Thymus (tissue), 14 donors: ENCODE measurements at places on chromosomes 3 and 15. TPM values are rescaled to one million over a fixed set of nuclear protein-coding genes. Genes with fewer than 3 reads are reported as not detected.

DNA sequence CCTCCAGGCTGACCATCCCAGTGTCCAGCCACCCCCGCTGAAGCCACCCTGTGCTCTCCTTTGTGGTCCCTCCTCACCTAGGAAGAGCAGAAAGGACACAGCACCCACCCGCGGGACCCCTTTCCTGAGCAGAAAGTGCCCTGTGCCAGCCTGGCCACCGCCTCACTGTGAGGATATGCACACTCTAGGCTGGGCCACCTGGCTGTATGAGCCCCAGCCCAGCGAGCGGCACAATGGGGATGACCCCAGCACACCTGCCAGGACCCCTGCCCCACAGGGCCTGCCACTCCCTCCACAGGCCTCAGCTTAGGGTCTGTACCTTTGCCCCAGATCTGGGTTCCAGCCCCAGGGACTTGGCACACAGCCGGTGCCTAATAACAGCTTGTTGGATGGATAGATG, 47.9 kb upstream of the FURIN start:
- peaks cover 6% of the 10 kb centered on the region for H3K36me3 ChIP-seq
- no peaks in the 10 kb centered on the region for H3K27me3 ChIP-seq
- no peak overlapping the region for H3K27ac ChIP-seq
- H3K4me1 ChIP-seq = peaks cover 40% of the 10 kb centered on the region
- DNase-seq = no peak

GRCh38 chr15:68428431-68428940, 3.5 kb downstream of the ITGA11 start:
- H3K27ac ChIP-seq = no peak overlapping the region
- H3K4me1 ChIP-seq = peaks cover 4% of the 10 kb centered on the region
- no peak overlapping the region for H3K4me3 ChIP-seq

DNA sequence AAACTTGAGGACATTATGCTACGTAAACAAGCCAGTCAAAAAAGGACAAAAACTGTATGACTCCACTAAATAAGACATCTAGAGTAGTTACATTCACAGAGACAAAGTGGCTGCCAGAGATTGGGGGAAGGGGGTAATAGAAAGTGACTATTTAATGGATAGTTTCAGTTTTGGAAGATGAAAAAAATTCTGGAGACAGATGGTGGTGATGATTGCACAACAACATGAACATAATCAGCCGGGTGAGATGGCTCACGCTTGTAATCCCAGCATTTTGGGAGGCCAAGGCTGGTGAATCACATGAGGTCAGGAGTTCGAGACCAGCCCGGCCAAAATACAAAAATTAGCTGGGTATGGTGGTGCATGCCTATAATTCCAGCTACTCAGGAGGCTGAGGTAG, 40.6 kb downstream of the DPP8 start:
- no peak overlapping the region for H3K4me3 ChIP-seq
- no peaks in the 10 kb centered on the region for H3K27me3 ChIP-seq
- no peak overlapping the region for H3K27ac ChIP-seq
- no peak for DNase-seq

DNA sequence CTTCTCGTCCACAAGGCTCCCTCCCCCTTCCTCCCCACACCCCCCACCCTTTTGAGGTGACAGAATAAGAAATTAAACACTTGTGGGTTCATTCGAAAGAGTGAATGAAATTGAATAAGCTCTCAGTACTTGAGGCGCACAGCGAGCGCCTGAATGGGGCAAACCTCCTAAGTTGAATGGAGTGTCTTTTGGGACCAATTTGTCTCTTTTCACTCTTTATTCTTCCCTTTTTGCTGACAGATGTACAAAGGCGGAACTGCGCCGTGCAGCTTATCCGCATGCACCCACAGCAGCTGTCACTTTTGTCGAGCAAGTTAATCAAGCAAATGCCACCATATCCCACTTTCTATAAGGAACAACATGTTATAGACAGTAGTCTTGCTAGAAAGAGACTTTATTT, 47.9 kb upstream of the FEZF2 start:
- no peak overlapping the region for H3K27ac ChIP-seq
- no peak overlapping the region for H3K4me3 ChIP-seq
- no peak for DNase-seq
- H3K36me3 ChIP-seq = no peaks in the 10 kb centered on the region
- no peaks in the 10 kb centered on the region for H3K4me1 ChIP-seq

DNA sequence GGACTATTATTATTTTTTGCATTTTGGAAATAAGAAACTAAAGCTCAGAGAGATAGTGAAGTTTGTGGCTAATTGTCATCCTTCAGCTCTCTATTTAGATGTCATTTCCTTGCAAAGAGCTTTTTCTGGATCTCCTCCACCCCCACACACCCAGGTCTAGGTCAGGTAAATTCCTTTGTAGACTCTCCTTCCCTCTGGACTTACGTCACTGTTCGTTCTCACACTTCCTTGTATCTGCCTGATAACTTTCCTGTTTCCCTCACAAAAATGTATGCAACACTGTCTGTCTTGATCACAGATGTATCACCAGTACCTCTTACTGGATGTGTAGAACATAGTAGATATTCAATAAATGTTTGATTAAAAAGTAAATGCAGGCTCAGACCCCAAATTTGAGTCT, 6.1 kb upstream of the MB21D2 start:
- no peaks in the 10 kb centered on the region for H3K4me1 ChIP-seq
- no peaks in the 10 kb centered on the region for H3K36me3 ChIP-seq
- no peak for DNase-seq
- H3K4me3 ChIP-seq = no peak overlapping the region
- peaks cover 16% of the 10 kb centered on the region for H3K27me3 ChIP-seq

DNA sequence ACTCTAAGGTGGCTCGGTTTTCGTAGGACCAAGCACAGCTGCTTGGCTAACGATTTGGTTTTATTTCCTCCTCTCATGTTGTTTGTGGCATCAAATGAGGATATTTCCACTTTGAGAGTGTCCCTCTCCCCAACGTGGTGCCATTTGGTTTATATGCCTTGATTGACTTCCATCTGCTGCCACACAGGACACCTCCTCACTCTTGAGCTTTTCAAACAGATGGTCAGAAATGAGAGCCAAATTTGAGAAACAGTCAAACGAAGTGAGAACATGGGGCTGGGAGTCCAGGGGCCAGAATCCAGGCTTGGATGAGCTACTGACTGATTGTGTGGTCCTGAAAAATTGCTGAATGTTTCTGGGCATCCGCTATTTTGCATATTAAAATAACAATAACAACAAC, 43.5 kb downstream of the CEMIP start:
- H3K4me3 ChIP-seq = no peak overlapping the region
- peaks cover 3% of the 10 kb centered on the region for H3K4me1 ChIP-seq
- no peaks in the 10 kb centered on the region for H3K27me3 ChIP-seq
- no peak overlapping the region for H3K27ac ChIP-seq
- no peaks in the 10 kb centered on the region for H3K36me3 ChIP-seq

GRCh38 chr15:90986790-90987507, 7.4 kb downstream of the PRC1 start:
- DNase-seq = no peak
- H3K27me3 ChIP-seq = no peaks in the 10 kb centered on the region
- no peak overlapping the region for H3K4me3 ChIP-seq
- H3K27ac ChIP-seq = no peak overlapping the region
- H3K36me3 ChIP-seq = peaks cover 35% of the 10 kb centered on the region

- H3K4me1 ChIP-seq = no peaks in the 10 kb centered on the region
- H3K4me3 ChIP-seq = no peak overlapping the region
- no peak for DNase-seq
- H3K27me3 ChIP-seq = no peaks in the 10 kb centered on the region
- H3K36me3 ChIP-seq = no peaks in the 10 kb centered on the region
- no peak overlapping the region for H3K27ac ChIP-seq
These were observed 129.1 kb downstream of the ASB7 start for GRCh38 chr15:100731267-100732152.

DNA sequence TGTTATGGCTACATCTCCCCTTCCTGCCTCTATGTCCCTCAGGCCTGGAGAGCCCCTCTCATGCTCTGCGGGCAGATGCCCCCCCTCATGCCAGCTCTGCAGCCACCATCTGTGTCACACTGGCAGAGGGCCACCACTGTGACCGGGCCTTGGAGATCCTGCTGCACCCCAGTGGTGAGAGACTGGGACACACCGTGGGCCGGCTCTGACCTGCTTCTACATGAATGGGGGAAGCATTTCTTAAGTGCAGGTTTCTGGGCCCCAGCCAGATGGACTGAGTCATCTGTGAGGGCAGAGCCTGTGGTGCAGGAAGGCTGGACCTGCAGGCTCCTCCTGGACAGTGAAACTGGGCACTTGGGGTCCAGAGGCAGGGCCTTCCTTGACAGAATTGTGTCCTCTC, 4.8 kb downstream of the VWA5B2 start:
- DNase-seq = no peak
- H3K27me3 ChIP-seq = peaks cover 63% of the 10 kb centered on the region
- no peak overlapping the region for H3K27ac ChIP-seq
- H3K36me3 ChIP-seq = no peaks in the 10 kb centered on the region

- no peak overlapping the region for H3K27ac ChIP-seq
- H3K4me3 ChIP-seq = no peak overlapping the region
- DNase-seq = no peak
- H3K36me3 ChIP-seq = no peaks in the 10 kb centered on the region
- H3K27me3 ChIP-seq = no peaks in the 10 kb centered on the region
These were observed 314.5 kb upstream of the CCDC54 start for GRCh38 chr3:107062787-107063186.

DNA sequence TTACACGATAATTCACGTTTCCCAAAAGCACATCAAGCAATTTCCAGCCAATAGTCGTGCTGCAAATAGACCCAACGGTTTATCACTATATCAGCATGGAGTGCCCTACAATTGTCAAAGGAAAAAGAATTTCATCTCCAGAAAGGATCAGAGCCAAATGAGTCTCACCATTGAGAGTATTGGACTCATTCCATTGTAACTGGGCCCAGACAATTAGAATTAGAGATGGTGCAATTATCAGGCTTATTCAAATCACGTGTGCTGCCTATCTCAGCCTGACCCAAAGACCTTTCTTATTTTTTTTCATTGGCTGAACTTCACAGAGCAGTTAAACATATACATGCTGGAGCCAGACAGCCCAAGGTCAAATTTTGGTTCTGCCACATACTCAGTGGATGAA, 87.0 kb upstream of the LRTM1 start:
- no peak overlapping the region for H3K4me3 ChIP-seq
- no peaks in the 10 kb centered on the region for H3K36me3 ChIP-seq
- no peak overlapping the region for H3K27ac ChIP-seq
- H3K4me1 ChIP-seq = no peaks in the 10 kb centered on the region
- DNase-seq = no peak

- no peaks in the 10 kb centered on the region for H3K27me3 ChIP-seq
- H3K4me3 ChIP-seq = no peak overlapping the region
- peak; percentile 57 for DNase-seq
- H3K27ac ChIP-seq = no peak overlapping the region
- H3K4me1 ChIP-seq = peaks cover 17% of the 10 kb centered on the region
These were observed 44.8 kb upstream of the UBE2E1 start for GRCh38 chr3:23760871-23761373.

- no peaks in the 10 kb centered on the region for H3K27me3 ChIP-seq
- peaks cover 5% of the 10 kb centered on the region for H3K4me1 ChIP-seq
- DNase-seq = no peak
- no peaks in the 10 kb centered on the region for H3K36me3 ChIP-seq
- no peak overlapping the region for H3K27ac ChIP-seq
- no peak overlapping the region for H3K4me3 ChIP-seq
These were observed 50.0 kb upstream of the ZNF280D start for GRCh38 chr15:56783156-56783856.

GRCh38 chr3:150746791-150747590, 16.0 kb downstream of the SIAH2 start:
- H3K4me1 ChIP-seq = peaks cover 5% of the 10 kb centered on the region
- peaks cover 10% of the 10 kb centered on the region for H3K36me3 ChIP-seq
- no peak overlapping the region for H3K4me3 ChIP-seq
- H3K27ac ChIP-seq = no peak overlapping the region
- no peaks in the 10 kb centered on the region for H3K27me3 ChIP-seq

- H3K4me1 ChIP-seq = peaks cover 10% of the 10 kb centered on the region
- no peak for DNase-seq
These were observed 27.6 kb downstream of the SEC61A1 start for GRCh38 chr3:128079823-128080222.

- no peak for DNase-seq
- H3K4me3 ChIP-seq = no peak overlapping the region
- H3K36me3 ChIP-seq = no peaks in the 10 kb centered on the region
- no peaks in the 10 kb centered on the region for H3K4me1 ChIP-seq
- no peaks in the 10 kb centered on the region for H3K27me3 ChIP-seq
- H3K27ac ChIP-seq = no peak overlapping the region
These were observed 92.4 kb downstream of the MINAR1 start for GRCh38 chr15:79524531-79524930.

- H3K4me3 ChIP-seq = no peak overlapping the region
- no peaks in the 10 kb centered on the region for H3K27me3 ChIP-seq
These were observed 144.2 kb downstream of the LRTM1 start for GRCh38 chr3:54783611-54784010.

DNA sequence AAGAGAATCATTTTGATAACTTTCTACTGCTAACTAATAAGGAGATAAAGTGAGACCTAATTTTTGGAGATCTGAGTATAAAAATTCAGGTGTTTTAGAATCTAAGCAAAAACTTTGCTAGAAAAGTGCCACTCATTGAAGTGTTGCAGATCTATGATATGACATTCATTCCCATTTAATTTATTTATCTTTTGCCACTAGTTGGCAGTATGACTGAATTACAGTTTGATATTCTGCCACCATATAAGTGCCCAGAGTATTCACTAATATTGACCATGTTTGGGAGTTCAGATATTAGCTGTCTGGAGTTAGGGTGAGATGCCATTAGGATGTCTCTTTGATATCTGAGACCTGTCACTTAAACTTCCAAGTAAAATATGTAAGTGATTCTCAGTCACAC, 251.3 kb upstream of the GBE1 start:
- no peak overlapping the region for H3K27ac ChIP-seq
- DNase-seq = no peak
- H3K4me3 ChIP-seq = no peak overlapping the region
- no peaks in the 10 kb centered on the region for H3K27me3 ChIP-seq
- no peaks in the 10 kb centered on the region for H3K36me3 ChIP-seq
- no peaks in the 10 kb centered on the region for H3K4me1 ChIP-seq

- H3K27ac ChIP-seq = no peak overlapping the region
- no peak overlapping the region for H3K4me3 ChIP-seq
- H3K27me3 ChIP-seq = peaks cover 16% of the 10 kb centered on the region
- peaks cover 54% of the 10 kb centered on the region for H3K36me3 ChIP-seq
- DNase-seq = no peak
These were observed 29.6 kb downstream of the SEC61A1 start for GRCh38 chr3:128081846-128082245.

DNA sequence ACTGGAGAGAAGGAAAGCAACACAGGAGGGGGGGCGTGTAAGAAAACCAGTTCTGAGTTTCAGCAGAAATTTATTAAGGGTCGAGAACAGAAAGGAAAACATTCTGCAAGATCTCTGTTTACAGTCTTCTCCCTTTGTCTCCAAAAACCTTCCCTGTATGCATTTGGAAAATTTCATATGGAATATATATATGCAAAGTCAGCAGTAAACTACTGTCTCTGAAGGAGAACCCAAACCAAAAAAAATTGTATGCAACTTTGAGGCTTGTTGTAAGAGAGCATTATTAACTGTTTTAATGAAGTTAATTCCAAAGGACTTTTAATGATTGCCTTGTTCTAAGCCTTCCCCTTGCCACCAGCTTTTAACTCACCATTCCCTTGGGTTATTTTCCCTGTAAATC, 238.2 kb upstream of the GPR149 start:
- no peak overlapping the region for H3K4me3 ChIP-seq
- H3K4me1 ChIP-seq = no peaks in the 10 kb centered on the region
- H3K27me3 ChIP-seq = no peaks in the 10 kb centered on the region
- no peak for DNase-seq
- H3K36me3 ChIP-seq = no peaks in the 10 kb centered on the region

ANKRD34C gene
- total RNA-seq = under 0.01 TPM

GXYLT2 gene
- 6.6 TPM for total RNA-seq

CHRNA5 gene
- 1.9 TPM for total RNA-seq

ARHGEF3 gene
- total RNA-seq = 26.7 TPM

DAPK2 gene
- total RNA-seq = 3.3 TPM

SLC6A1 gene
- total RNA-seq = 5.3 TPM

ALPK3 gene
- total RNA-seq = 1.1 TPM

MTHFS gene
- 25.2 TPM for total RNA-seq

PRTG gene
- 0.99 TPM for total RNA-seq
